Astrocyte of the cerebellum (primary cell): ENCODE measurements at places on chromosomes 5 and 9.

- no peak for DNase-seq
Observed at GRCh38 chr5:151072630-151073025, 8.2 kb downstream of the TNIP1 start.

DNA sequence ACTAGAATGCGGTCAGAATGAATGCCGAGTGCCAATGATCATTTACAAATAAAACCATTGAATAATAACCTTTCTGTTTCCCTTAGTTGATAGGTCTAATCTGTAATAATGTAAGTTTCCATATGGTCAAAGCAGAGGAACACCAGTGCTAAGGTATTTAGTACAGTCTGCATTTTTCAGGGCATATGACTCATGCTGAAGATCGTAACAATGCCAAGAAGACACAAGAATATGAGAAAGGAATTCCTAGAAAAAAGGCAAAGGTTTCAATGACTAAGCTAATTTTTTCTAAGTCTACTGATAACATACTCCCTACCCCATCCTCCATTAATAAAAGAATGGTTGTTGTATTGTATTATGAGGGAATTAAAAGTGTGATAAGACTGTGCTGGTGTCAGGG, 2.8 kb downstream of the OR1L8 start:
- DNase-seq, result peak; percentile 11

- DNase-seq, result no peak
Observed at GRCh38 chr5:77637170-77637997, 1.1 kb downstream of the OTP start.

- no peak for DNase-seq
Observed at GRCh38 chr9:116945817-116946216, 258.7 kb downstream of the TRIM32 start.

DNA sequence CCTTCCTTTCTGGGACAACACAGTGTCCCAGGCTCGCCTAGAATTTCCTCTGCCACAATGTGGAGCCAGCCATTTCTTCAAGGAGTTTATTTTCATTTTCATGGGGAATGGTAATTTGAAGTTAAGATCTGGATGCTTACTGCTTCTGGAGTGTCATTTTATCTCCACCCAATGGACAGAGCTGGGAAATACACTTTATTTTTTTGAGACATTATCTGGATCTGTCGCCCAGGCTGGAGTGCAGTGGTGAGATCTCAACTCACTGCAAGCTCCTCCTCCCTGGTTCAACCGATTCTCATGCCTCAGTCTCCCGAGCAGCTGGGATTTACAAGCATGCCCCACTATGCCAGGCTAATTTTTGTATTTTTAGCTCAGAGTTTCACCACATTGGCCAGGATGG, 12.7 kb upstream of the THG1L start:
- DNase-seq, result peak; percentile 65

DNA sequence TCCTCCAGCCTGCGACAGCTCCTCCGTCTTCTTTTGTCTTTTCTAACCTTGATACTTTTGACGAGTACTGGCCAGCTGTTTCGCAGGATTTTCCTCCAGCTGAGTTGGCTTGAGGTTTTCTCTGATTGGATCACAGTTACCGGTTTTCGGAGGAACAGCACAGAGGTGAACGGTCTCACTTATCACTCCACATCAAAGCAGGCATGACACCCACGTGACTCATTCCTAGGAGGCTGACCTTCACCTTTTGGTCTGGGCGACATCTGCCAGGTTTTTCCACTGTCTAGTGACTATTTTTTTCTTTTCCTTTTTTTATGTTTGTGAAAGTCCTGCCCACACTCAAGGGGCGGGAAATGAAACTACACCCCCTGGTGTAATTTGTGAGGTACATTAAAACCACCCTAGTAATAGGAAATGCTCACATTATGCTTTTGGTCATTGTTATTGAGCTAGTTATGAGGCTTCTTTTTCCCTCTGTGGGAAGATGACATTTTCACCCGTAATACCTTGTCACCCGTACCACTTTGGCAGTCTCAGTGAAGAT, 319.2 kb downstream of the GADD45G start:
- DNase-seq, result no peak

DNA sequence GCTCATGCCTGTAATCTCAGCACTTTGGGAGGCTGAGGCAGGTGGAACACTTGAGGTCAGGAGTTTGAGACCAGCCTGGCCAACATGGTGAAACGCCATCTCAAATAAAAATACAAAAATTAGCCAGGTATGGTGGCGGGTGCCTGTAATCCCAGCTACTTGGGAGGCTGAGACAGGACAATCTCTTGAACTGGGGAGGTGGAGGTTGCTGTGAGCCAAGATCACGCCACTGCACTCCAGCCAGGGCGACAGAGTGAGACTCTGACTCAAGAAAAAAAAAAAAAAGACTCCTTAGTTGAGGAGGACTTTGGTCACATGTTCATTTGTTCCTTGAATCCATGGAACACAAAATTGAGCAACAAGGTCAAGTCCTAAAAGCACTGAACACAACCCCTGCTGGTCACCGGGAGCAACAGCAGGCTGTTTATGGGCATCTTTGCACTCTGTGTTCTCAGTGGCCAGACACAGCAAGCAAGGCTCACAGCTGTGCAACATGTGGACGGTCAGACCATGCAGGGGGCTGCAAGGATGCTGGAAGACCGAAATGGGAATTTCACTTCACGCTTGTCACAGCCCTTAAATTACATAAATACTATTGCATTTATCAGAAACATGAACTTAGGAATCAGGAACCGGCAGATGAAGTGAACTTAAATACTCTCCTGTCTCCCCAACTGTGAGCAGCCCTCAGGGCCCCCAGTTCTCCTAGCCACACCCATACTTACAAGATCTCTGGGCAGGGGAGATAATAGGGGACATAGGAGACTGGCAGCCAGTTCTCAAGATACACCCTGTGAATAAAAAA, 2.8 kb downstream of the GBGT1 start:
- no peak for DNase-seq

DNA sequence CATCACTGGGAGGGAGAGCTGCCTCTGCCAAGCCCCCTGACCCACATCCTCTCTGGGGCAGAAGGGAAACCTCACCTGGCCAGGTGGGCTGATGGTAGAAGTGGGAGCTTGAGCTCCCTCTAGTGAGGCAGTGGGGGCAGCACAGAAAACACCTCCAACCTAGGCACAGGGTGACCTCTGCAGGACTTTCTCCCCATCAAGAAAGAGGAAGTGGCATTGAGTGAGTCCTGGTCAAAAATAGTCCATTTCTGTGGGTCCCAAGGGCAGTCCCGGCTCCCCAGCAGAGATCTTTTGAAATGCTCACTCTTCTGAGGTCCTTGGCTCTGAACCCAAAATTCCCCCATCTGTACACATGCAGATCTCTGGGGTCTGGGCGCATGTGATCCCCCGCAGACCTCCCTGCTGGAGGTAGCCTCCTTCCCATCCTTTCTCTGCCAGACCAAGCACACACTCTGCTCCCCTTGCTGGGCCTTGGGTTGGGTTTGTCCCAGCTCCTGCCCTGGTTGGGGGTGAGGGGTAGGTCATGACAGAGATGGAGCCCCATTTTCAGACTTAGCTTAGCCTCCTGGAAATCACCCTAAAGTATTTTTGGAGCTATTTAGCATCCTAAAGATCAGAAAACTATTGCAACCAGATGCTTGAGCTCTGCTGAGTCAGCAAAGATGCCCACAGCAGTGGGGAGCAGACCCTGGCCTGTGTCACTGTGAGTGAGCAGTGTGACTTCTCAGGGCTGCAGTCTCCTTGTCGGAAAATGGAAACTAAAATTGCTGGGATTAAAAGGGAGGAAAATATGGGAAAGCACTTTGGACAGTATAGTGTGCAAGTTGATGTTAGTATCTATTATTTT, 41.6 kb upstream of the LCP2 start:
- DNase-seq, result no peak

- no peak for DNase-seq
Observed at GRCh38 chr5:102845041-102845440, 89.9 kb downstream of the PAM start.

GRCh38 chr9:33393581-33393980, 8.8 kb downstream of the AQP7 start:
- no peak for DNase-seq

GRCh38 chr5:17829456-17829855, 195.2 kb downstream of the TAF11L14 start:
- no peak for DNase-seq

- DNase-seq, result no peak
Observed at GRCh38 chr9:135018306-135018915, 69.1 kb upstream of the OLFM1 start.

GRCh38 chr5:95966005-95966404, 4.4 kb upstream of the ELL2 start:
- DNase-seq, result no peak

DNA sequence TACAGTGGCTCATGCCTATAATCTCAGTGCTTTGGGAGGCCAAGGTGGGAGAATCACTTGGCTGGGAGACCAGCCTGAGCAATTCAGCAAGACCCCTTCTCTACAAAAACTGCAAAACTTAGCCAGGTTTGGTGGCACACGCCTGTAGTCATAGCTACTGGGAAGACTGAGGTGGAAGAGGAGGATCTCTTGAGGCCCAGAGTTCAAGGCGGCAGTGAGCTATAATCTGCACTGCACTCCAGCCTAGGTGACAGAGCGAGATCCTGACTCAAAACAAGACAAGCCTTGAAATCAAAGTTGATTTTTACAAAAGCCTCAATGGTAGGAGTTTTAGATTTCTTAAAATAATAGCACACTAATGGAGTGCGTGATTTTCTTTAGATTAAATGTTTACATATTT, 14.6 kb downstream of the UBE2D2 start:
- DNase-seq, result no peak

GRCh38 chr5:55817030-55817429, 34.1 kb upstream of the IL31RA start:
- no peak for DNase-seq

- peak; percentile 6 for DNase-seq
Observed at GRCh38 chr5:90802474-90803317, 244.1 kb downstream of the ADGRV1 start.

GRCh38 chr9:33139421-33140228, 27.5 kb downstream of the B4GALT1 start:
- DNase-seq, result peak; percentile 97

DNA sequence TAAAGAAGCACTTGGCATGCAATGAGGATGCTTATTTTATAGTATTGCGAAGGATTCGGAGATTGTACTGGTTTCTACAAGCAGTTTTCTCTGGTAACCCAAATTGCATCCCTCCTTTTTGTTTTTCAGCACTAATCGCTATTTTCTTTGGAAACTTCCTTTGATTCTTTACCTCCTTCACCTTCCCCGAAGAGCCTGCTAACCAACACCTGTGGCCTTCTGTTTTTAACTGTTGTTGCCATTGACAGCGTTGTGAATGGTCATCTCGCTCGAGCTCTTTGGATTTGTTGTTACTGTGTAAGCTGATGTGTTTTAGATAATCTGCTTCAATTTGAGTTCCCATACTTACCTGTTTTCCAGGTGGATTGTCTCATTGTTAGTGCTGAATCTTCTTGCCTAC, 1.1 kb downstream of the CNOT6 start:
- DNase-seq, result no peak

DNA sequence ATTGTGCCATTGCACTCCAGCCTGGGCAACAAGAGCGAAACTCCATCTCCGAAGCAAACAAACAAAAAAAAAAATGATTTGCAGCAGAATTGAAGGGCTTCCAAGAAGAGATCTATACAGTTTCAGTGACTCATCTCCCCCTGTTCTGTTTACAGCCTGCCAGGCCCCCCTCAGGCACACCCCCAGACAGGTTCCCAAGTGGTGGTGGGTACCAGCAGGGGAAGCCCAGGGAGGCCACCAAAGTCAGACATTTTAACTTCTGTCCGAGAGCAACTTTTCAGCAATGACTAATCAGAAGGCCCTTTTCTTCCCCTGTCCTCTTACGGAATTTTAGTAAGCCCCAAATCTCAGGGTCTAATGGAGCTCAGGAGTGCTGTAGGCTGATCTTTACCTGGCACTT, 98.7 kb downstream of the PAX5 start:
- DNase-seq, result no peak

DNA sequence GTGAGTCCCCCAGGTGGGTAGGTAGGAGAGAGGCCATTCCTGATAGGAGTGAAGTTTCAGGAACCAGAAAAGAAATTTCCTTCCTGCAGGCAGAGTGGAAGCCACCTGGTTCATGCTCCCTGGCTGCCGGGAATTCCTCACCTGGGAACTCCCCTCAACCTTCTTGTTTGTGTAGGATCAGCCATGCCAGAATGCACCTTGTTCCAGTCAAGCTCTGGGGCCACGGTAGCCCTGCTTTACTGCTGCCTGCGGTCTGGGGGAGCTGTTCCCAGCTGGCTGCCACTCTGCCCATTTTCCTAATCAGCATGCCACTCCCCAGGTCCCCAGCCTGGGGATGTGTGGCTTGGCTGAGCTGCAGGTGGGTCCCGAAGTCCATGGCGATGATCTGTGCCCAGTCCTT, 18.7 kb upstream of the B4GALT1 start:
- DNase-seq, result no peak

GRCh38 chr9:80146466-80146865, 574.7 kb downstream of the TLE4 start:
- DNase-seq, result no peak

GRCh38 chr5:143148771-143149170, 254.7 kb downstream of the NR3C1 start:
- DNase-seq, result no peak

- no peak for DNase-seq
Observed at GRCh38 chr5:138778234-138778633, 25.0 kb downstream of the CTNNA1 start.

DNA sequence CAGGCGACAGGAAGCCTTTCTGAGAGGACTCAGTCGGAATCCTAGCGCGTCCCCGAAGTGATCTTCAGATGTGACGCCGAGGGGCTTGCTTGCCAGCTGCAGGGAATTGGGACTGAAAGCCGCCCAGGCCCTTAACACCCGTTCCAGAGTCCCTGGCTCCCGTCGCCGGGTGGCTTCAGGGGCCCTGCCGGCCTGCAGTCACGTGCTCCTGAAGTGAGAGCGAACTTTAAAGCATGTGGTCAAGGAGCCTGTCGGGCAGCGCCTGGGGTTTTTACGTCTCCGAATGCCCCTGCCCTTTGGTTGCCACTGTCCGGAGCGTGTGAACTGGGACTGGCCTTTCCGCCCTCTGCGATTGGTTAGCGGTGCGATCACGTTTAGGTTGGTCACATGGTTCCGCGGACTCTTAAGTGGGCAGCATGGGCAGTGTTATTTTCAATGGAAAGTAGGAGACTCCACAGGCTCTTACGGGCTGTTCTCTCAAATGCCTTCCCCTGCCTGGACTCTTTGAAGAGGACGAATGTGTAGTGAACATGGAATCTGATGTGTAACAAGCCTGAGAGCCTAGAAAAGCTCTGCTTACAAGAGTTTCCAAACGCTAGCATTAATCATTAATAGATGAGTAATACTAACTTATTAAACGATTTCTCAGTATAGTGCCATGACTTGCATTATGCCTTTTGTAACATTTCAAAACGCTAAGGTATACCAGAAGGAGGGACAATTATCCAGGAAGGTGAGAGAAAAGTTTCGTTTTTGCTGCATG, 1.9 kb downstream of the VLDLR start:
- no peak for DNase-seq

- DNase-seq, result no peak
Observed at GRCh38 chr5:170233358-170233892, 640 bp downstream of the C5orf58 start.

- DNase-seq, result no peak
Observed at GRCh38 chr5:36363744-36364143, 62.0 kb upstream of the RANBP3L start.

GRCh38 chr9:35072461-35073278, at the start of gene VCP:
Gene VCP, minus strand, starts transcription at chr9:35072625. Its CDS starts 272 bp downstream, at chr9:35072353.
- DNase-seq, result peak; percentile 99
